ENCODE measurements at places on chromosomes 1 and 21.

- no peak for DNase-seq
Measured at GRCh38 chr1:6317098-6317760, 56.3 kb upstream of the GPR153 start.

GRCh38 chr1:42848823-42849537 lies 2.6 kb downstream of the ZNF691 start:
- no peak for DNase-seq

DNA sequence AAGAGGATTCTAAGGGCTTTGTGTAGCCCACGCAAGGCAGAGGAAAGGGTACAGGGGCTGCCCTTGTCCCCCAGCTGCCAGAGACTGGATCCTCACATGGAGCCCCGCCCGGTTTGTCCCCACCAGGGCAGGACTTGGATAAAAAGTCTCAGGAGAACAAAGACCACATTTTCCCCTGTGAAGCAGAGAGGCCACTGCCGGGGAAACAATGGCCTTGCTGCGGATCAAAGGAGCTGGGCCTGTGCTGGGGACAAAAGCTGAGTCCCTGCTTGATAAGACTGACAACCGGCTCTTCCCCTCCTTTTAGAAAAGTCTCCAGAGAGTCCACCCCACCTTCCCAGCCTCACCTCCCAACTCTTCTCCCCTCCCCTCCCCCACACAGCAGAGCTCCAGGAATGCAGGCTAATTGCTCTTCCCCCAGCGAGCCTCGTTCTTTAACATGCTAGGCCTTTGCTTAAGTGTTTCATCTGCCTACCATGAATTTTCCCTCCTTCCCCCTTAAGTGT lies 142.4 kb downstream of the PLPP3 start:
- DNase-seq: no peak

- DNase-seq: no peak
Measured at GRCh38 chr1:204530932-204531331, 14.7 kb downstream of the MDM4 start.

DNA sequence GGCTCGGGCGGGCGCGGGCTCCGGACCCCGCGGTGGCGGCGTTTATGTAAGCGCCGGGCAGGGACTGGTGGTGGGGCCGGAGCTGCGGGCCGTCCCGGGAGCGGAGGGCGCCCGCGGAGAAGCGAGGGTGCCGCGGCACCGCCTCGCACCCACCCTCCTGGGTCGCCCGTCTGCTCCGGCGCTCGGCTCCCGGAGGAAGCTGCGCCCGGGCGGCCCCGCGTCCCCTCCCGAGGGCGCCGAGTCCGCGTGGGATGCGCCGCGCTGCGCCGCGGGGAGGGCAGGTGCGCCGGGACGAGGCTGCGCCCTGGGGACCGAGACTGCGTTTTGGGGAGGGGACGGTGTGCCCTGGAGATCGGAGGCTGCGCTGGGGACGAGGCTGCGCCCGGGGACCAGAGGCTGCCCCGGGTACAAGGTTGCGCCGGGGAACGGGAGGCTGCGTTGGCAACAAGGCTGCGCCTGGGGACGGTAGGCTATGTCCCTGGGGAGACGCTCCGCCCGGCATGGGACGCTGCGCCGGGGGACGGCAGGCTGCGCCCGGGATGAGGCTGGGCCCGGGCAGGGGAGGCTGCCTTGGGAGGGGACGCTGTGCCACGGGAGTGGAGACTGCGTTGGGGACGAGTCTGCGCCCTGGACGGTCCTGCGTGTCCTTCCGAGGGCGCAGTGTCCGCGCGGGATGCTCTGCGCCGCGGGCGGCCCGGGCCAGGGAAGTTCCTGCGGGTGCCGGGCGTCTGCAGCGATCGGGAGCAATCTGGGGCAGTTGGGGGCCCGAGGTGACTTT lies 627 bp downstream of the ADARB1 start:
- peak; percentile 24 for DNase-seq

- no peak for DNase-seq
Measured at GRCh38 chr21:25507522-25507921, 99.8 kb downstream of the MRPL39 start.

DNA sequence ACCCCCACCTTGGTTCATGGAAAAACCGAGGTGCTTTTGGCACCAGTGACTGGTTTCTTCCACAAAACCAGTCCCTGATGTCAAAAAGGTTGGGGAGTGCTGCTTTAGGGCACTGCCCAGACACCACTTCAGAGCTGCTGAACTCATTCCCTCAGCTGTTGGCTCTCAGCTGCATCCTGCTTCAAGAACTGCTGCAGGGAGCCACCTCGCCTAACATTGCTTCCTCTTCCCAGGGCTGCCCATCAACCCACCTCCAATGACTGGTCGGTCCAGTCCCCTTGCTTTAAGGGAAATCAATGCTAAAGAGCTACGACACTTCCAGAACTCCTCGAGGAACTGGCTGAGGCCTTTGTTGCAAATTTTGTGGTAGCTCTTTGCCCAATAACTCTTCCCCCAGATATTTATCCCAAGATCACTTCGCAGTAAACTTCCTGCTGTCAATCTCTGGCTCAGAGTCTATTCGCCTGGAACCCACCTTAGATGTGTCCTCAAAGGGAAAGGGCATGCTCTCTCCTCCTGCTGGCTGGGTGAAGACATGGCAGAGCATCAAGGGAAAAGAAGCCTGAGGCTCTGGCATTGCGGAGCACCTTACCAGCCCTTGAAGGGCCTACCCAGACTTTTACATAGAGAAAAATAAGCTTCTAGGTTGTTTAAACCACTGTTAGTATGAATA lies 29.0 kb downstream of the C1orf52 start:
- no peak for DNase-seq

GRCh38 chr1:31689379-31689778 lies 14.4 kb downstream of the COL16A1 start:
- no peak for DNase-seq

Data from HL-60 (cell line).